ENCODE measurements at places on chromosomes 16 and 17. TPM values are rescaled to one million over a fixed set of nuclear protein-coding genes. Genes with fewer than 3 reads are reported as not detected.

The SLC13A2 gene
- total RNA-seq = not detected

The ODAD4 gene
- 0.33 TPM for total RNA-seq

The RNF43 gene
- total RNA-seq = under 0.01 TPM

The FBXL16 gene
- 0.17 TPM for total RNA-seq

The BIRC5 gene
- 90.8 TPM for total RNA-seq

The B4GALNT2 gene
- not detected for total RNA-seq

The ENDOV gene
- total RNA-seq = 41.7 TPM

The PNMT gene
- total RNA-seq = not detected

The NOL3 gene
- 12.8 TPM for total RNA-seq

The APRT gene
- total RNA-seq = 121 TPM

The CSF3 gene
- total RNA-seq = not detected

The UBE2Z gene
- total RNA-seq = 118 TPM

The HAP1 gene
- under 0.01 TPM for total RNA-seq

The SRL gene
- 0.29 TPM for total RNA-seq

The C17orf107 gene
- 1.9 TPM for total RNA-seq

The PKMYT1 gene
- 9.9 TPM for total RNA-seq

The SLC6A2 gene
- total RNA-seq = not detected

The CRYM gene
- total RNA-seq = 2.3 TPM

The GCGR gene
- total RNA-seq = not detected

The CAPNS2 gene
- total RNA-seq = 0.99 TPM

The DPEP2 gene
- total RNA-seq = not detected

The SGF29 gene
- 11.2 TPM for total RNA-seq

The CCL8 gene
- total RNA-seq = 1.2 TPM

The KIF19 gene
- total RNA-seq = not detected

The TAOK2 gene
- total RNA-seq = 59.2 TPM

The GINS3 gene
- 1.5 TPM for total RNA-seq

The KCTD2 gene
- 27.3 TPM for total RNA-seq

The FOXF1 gene
- 39.0 TPM for total RNA-seq

The CLDN6 gene
- not detected for total RNA-seq

The TAOK1 gene
- total RNA-seq = 65.6 TPM

The CD300LF gene
- total RNA-seq = not detected

The CCL16 gene
- total RNA-seq = not detected

The SEZ6L2 gene
- total RNA-seq = 4.1 TPM

The PERCC1 gene
- not detected for total RNA-seq

The KRT10 gene
- 3.5 TPM for total RNA-seq

The ABAT gene
- 1.9 TPM for total RNA-seq

The LAT gene
- 0.99 TPM for total RNA-seq

The UNC45B gene
- not detected for total RNA-seq

The MYH13 gene
- total RNA-seq = not detected

The CCL2 gene
- total RNA-seq = 50.4 TPM

The CXCL16 gene
- total RNA-seq = not detected

The PIRT gene
- not detected for total RNA-seq

The HOXB7 gene
- 1.7 TPM for total RNA-seq

The ERI2 gene
- 41.7 TPM for total RNA-seq

The ALOX12B gene
- total RNA-seq = not detected

The KRTAP4-1 gene
- total RNA-seq = not detected

The KRT27 gene
- total RNA-seq = not detected

The TNFSF12 gene
- 17.0 TPM for total RNA-seq

The CA5A gene
- total RNA-seq = not detected

The EVI2B gene
- total RNA-seq = not detected

The CCL17 gene
- total RNA-seq = not detected

The RGS9 gene
- 1.2 TPM for total RNA-seq

The SPIRE2 gene
- 2.2 TPM for total RNA-seq
